ENCODE measurements at places on chromosomes 6 and 20.

GRCh38 chr6:10745116-10745515, 2.5 kb upstream of the TMEM14B start:
- DNase-seq: no peak

DNA sequence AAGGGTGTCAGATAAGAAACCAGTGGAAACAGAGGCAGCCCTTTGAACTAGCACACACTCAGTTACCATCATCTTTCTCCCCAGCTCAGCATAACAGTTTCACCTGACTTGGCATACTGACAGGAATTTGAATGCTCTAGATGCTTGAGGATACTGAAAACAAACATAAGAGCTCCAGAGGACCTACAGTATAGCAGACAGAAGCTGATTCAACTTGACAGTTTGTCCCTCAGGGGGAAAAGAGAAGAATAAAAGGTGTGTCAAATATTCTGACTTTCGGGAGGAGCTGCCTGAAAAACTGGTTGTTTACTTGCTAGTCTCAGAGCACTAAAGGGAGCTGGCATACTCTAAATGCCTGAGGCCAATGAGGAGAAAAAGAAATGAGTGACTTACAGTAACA, 35.1 kb downstream of the EYS start:
- DNase-seq: no peak

- DNase-seq: no peak
Observed at GRCh38 chr6:42960243-42961019, at the start of gene GNMT. TSS of gene GNMT (plus strand) at chr6:42960754. CDS start at chr6:42960768, 14 bp downstream.

GRCh38 chr20:61268024-61268423, 16.0 kb downstream of the CDH4 start:
- DNase-seq: no peak

- no peak for DNase-seq
Observed at GRCh38 chr6:36079601-36080000, 50.7 kb upstream of the MAPK13 start.

DNA sequence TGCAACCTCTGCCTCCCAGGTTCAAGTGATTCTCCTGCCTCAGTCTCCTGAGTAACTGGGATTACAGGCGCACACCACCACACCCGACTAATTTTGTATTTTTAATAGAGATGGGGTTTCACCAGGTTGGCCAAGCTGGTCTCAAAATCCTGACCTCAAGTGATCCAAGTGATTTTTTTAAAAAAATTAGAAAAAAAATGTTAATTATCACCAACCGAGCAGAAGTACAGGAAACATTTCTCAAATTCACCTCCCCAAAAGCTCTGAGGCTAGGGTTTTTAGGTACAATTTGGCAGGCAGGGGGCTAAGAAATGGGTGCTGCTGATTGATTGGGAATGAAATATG, 14.9 kb upstream of the SLC22A16 start:
- DNase-seq: no peak

GRCh38 chr6:31776485-31776988, 591 bp downstream of the VWA7 start:
- DNase-seq: no peak

DNA sequence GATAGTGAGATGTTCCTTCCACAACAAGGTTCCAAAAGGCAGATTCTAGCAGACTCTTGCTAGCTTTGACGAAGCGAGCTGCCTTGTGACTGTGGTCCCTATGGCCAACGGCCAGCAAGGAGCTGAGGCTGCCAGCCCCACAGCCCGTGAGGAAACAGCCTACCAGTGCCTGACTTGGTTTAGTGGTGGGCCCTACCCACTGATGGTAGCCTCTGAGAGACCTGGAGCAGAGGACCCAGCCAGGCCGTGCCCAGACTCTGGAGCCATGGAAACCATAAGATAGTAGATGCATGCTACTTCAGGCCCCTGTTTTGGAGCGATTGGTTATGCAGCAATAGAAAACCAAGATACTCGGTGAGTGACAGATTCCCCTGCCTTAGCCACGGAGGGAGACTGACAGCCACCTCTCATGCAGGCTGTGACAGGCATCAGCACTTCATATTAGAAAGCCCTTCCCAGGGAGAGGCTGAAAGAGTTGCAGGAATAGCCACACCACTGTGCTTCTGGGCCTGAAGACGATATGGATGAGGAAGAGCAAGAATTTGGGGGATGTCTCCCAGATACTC, 19.2 kb downstream of the PSMG4 start:
- peak; percentile 15 for DNase-seq

DNA sequence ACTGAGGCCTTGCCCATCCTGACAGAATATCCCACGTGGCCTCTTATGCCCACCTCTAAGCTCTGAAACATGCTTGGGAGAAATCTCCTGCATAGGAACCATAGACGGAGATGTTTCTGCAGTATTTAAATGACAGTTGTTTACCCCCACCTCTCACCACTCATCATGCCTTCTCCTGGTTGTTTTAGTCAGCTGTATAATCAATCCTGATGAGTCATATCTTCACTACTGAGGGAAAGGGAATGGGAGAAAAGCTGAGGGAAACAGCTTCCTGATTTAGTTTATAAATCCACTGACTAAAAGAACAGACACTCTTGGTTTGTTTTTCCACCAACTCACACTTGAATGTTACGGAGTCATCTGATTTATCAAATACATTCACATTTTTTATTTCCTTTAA, 113.2 kb upstream of the TENT5A start:
- DNase-seq: no peak

GRCh38 chr20:17304774-17305173, 77.9 kb downstream of the PCSK2 start:
- no peak for DNase-seq

- DNase-seq: no peak
Observed at GRCh38 chr6:129500958-129501739, 208.8 kb downstream of the ARHGAP18 start.

- DNase-seq: no peak
Observed at GRCh38 chr6:133814797-133815196, 74.1 kb upstream of the TCF21 start.

- DNase-seq: no peak
Observed at GRCh38 chr6:120378582-120379220, 955.6 kb downstream of the TBC1D32 start.

DNA sequence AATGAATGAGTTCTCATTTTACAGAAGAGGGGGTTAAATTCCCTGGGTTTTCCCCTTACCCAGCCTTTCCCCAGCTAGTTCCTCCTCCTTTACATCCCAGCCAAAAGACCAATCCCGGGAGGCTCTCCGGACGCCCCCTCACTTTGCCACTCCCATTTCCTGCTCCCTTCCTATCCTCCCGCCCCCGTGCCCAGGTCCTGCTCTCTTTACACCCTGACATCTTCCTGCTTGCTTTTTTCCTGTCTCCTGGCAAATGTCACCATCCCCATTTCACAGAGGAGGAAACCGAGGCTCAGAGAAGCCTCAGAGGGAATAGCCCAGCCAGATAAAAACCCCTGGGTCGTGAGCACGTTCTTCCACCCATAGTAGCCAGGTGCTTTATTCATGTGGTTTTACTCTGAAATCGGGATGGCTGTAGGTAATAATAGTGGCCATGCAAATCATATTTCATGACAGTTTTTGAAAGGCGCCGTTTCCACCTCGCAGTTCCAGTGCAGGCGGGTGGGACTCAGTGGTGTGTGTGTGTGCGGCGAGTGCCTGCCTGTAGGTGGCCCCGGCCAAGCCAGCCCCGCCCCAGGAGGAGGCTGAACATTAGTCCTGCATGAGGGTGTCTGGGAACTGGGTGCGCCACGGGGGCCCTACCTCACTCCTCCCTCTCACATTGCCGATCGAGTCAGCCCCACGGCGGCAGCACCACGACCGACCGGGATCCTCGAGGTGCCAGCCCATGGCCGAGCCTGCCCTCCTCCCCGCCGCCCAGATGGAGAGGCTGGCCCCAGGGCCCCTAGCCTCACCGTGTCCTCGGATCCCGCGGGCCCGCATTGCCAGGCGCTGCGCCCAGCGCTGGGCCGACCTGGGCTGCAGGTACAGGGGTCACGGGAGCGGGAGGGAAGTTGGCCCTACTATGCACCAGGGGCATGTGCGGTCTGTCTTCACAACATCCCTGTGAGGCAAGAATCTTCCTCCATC, at the start of gene ARHGAP40:
TSS of gene ARHGAP40 (plus strand) at position 594 of the 969 bp plus-strand sequence.
- no peak for DNase-seq

DNA sequence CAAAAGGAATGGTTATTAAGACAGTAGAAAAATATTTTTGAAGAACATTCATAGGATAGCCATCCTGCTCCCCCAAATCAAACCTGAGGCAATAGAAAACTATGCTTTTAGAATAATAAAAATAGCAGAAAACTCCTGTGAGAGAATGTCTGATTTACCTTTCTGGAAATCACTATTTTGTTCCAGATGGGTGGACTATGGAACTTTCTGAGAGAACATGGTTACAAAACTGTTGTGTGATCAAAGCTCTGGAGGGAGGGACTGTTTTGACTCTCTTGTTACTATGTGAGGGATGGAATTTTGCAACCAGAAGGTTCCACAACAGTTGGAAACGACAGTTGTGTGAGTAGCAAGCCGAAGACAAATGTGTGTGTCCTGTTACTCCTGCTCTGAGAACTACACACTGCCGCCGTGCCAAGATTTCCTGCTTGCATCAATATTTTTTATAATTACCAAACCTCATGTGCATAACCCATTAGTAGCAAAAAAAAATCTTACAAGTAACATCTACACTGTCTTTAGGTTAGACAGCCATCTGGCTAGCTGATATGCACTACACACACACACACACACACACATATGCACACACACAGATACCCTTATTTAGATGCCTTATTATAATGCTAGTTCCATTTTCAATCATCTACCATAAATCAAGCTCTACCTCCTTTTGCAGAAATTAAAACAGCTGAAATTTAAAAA, 11.0 kb upstream of the HIVEP1 start:
- no peak for DNase-seq

- DNase-seq: peak; percentile 51
Observed at GRCh38 chr20:63536997-63537524, at the start of gene PTK6. TSS of gene PTK6 (minus strand) at chr20:63537376. CDS start at chr20:63537314, 62 bp downstream.

GRCh38 chr6:125904871-125905270, 51.7 kb upstream of the HINT3 start:
- DNase-seq: peak; percentile 70

DNA sequence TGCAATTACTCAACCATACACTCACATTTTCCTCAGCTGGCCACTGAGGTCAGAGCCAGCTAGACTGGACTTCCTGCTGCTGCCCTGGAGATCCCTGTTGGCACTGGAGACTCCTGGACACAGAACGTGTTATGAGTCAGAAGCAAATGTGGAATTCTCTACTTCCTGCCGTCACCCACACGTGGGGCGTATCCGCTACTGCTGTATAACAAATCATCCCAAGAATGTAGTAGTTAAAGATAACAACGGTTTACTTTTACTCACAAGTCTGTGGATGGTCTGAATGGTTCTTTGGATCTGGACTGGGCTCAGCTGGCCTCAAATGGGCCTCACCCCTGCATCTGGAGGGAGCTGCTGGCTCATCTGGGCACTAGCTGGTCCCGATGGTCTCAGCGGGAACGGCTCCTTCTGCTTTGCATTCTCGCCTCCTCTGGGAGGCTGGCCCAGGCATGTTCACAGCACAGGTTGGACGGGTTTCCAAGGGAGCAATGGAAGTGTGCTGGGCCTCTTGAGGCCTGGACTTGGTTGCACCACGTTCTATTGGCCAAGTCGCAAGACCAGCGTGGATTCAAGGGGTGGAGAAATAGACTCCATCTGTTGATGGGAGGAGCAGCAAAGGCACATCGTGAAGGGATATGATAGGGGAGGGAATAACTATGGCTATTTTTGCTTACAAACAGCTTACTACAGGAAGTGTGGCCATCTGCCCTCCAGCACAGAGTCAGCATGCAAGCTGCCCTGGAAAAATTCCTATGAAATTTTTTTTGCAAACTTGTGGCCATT, 118.5 kb downstream of the SNX5 start:
- DNase-seq: no peak

- DNase-seq: peak; percentile 13
Observed at GRCh38 chr20:58224097-58224496, 4.4 kb downstream of the ANKRD60 start.

- no peak for DNase-seq
Observed at GRCh38 chr6:151239603-151240035, at the start of gene AKAP12. TSS of gene AKAP12 (plus strand) at chr6:151239967. CDS start at chr6:151240563, 596 bp downstream.

DNA sequence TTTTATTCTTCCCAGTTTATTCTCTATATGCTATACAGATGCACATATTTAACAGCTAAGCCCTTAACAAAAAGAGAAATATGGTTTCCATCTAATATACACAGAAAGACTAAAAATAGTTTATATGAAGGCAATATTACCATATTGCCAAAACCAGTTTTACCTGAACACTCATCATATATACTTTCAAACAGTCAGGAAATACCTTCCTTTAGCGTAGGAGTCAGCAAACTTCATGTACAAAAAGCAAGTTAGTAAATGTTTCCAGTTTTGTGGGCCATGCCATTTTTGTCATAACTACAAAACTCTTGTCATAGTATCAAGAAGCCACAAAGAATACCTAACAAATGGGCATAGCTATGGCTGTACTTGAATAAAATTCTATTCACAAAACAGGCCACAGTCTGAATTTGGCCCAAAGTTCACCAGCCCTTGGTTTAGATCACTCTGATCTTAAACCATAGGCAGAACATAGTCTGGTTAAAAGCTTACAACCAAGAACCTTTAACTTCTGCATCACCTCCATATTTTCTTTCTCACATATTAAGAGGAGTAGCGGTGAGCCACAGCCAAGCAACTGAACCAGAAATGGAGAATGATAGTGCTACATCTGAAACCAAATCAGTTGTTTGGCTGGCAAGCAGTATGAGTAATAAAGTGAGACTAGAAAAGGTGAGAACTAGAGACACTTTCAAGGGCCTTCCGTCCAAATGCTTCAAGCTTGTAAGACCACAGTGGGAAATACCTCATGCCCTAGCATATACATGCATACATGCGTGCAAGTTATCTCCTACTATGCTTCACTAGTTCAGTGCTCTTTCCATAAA, 116.6 kb downstream of the PTPRK start:
- DNase-seq: no peak

DNA sequence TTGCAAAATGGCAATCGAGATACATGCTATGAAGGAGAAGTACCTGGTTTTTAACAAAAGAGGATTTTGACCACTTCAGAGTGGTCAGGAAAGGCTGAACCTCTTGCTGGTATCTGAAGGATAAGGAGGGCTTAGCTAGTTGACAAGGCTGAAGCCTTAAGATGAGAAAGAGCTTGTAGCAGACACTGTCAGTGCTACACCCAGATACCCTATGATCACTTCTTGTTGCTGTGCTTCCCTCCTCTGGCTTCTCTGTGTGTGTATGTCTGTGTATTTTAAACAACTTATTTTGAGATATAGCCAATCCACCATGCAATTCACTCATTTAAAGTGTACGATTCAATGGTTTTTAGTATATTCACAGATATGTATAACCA, 38.9 kb upstream of the TGM2 start:
- no peak for DNase-seq

DNA sequence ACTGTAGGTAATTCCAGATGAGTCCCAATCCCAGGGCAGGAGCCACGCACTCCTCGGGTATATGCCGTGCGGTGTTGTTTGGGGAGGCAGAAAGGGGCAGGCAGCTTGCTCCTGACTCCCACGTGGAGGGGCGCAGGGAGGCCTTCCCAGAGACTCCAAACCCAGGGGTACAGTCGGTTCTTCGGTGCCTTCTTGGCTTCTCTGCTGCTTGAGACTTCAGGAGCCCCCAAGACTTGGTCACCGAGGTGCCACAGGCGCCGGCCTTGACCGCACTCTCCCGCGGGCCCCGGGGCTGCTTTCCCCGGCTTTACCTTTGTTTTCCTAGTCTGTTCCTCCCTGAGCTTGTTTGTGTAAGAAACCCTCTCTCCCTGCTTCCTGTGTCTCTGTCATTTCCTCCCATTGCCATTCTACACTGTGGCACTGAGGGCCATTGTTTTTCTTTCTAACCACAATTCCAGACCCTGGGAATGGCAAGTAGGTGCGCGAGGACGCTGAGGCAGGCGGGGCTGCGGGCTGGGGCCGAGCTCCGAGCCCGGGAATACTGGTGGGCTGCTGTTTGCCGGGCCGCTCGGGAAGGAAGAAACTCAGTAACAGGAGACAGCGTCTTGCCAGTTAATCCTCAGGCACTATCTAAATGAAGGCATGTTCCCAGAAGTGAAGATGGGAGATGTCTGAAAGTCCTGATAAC, 215.6 kb upstream of the HEY2 start:
- DNase-seq: no peak
